Tracheal epithelial cell (primary cell): ENCODE measurements at places on chromosomes 1 and 21. TPM values are rescaled to one million over a fixed set of nuclear protein-coding genes. Genes with fewer than 3 reads are reported as not detected.

The CDA gene
- 2.6 and 8.2 TPM in 2 replicates for total RNA-seq

The SH2D5 gene
- 31.5 and 64.6 TPM in 2 replicates for total RNA-seq

The ANKRD34A gene
- 1.1 TPM in 1 of 2 replicates, not detected in the other for total RNA-seq

The LRRC3 gene
- total RNA-seq = 0.43 and 0.72 TPM in 2 replicates

The MCOLN3 gene
- 1.3 and 4.8 TPM in 2 replicates for total RNA-seq
